ENCODE measurements at places on chromosomes 12 and 14.

- DNase-seq: no peak
These were observed 1.3 kb downstream of the KERA start for GRCh38 chr12:91056488-91056887.

- no peak for DNase-seq
These were observed 33.3 kb downstream of the ATP2A2 start for GRCh38 chr12:110314308-110314707.

DNA sequence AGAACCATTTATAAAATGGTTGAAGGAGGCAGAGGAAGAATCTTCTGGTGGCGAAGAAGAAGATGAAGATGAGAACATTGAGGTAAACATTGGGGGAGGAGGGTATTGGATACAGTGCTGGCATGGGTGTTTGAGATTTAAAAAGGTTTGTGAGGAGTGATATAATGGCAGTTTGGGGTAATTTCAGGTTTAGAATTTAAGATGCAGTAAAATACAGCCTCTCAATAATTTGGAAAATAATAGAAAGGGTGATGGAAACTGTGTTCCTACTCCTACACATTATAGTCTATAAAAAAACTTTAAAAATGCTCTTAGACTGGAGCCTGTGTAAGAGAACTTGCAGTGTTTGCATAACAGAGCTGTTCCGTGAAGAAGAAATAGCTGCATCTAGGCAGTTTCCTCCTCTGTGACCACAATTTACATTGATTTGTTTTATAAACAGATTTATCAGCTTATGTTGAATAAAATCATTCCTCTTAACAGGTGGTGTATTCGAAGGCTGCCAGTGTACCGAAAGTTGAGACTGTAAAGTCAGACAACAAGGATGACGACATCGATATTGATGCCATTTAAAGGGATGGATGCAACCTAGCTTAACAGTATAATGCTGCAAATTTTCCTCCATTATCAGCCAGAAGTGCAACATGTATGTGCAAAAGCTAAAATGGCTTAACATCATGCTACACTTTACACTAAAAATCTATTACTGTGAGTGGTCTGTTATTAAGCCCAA lies 6.6 kb downstream of the EIF5 start:
- no peak for DNase-seq

GRCh38 chr14:66444271-66444927 lies 41.8 kb upstream of the CCDC196 start:
- no peak for DNase-seq

DNA sequence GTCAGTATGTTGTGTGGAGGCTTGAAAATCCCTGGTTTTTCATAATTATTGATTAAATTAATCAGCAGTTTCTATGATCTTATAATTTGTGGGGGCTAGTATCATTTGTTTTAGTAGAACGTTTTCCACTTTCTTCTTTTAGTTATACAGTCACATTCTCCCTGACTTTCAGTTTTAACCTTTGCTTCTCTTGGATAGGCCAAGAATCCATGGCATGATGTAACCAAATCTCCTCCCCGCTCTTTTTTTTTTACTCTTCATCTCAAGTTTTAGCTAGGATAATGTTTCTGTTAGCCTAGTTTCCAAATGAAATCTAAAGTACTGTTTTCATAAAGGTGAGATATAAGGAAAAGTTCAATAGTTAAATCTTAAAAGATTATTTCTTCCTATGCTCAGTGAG lies 106.5 kb downstream of the TMEM117 start:
- DNase-seq: no peak

GRCh38 chr12:60539592-60539991 lies 943.8 kb downstream of the SLC16A7 start:
- DNase-seq: no peak

- DNase-seq: no peak
These were observed 25.8 kb downstream of the TAOK3 start for GRCh38 chr12:118346895-118347294.

- DNase-seq: no peak
These were observed 1.4 kb upstream of the BCAT1 start for GRCh38 chr12:24950231-24950834.

- DNase-seq: no peak
These were observed 526 bp upstream of the MRPL42 start for GRCh38 chr12:93466625-93467350.

DNA sequence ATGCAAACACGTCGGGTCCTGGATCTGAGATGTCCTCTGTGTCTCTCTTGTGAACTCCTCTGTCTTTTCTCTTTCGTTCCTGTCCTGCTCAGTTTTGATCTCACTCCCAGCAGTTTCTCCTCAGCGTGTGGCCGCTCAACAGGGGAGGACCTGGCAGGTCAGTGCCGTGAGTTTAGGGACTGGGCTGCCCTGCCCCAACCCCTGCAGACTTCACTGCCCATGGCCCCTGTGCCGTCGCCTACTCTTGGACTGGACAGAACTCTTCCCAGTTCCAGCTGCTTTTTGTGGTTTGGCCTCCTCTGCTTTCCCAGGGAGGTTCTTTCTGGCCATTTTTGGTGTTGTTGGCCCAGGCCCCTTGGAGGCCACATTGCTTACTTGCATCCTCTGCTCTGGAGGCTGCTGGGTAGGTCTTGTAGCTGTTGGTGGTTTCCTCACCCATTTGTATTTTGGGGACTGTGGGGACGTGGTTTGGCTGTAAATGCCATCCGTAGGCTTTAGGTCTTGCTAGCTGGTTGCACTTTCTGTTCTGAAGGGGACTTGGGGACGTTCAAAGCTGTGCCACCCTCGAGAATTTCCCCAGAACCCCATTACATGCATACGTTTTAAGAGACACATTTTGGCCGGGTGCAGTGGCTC lies 20.0 kb upstream of the DNAH10 start:
- no peak for DNase-seq

DNA sequence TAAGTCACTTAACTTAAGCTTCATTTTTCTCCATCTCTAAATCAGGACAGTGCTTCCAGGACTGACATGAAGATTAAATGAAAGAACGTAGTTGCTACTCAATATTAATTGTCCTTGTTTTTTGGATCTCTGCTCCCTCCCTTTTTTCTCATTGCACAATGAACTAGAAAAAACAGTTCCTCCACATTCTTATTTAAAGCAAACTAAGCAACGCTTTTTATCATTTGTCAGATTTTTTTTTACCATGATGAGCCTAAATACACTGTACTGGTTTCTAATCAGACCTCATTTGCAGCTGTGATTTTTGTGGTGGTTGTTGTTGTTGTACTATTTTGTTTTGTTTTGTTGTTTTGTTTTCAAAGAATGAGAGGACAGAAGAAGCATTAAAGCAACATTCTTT lies 23.2 kb upstream of the PARP11 start:
- no peak for DNase-seq
